ENCODE measurements at places on chromosomes 12 and 14.

- peak; percentile 74 for DNase-seq
Measured at GRCh38 chr12:127145929-127146789, 1120.8 kb upstream of the TMEM132C start.

- no peak for DNase-seq
Measured at GRCh38 chr12:52684431-52684830, 4.2 kb upstream of the KRT1 start.

DNA sequence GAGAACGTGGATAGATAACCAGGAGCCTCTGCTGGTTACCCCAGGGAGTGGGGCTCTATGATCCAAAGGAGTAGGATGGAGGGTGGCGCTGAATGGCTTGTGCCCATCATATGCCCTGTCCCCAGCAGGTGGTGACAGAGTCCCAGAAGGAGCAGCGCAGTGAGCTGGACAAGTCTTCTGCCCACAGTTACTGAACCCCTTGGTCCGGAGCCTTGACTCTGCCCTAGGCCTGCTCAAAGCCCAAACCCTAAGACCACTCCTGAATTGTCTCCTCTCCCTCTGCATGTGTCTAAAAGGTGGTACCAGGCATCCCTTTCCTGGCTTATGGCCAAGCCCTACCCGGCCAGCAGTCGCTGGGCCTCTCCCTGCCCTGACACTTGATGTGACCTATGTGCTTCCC is 3.2 kb downstream of the PRPH start:
- no peak for DNase-seq

DNA sequence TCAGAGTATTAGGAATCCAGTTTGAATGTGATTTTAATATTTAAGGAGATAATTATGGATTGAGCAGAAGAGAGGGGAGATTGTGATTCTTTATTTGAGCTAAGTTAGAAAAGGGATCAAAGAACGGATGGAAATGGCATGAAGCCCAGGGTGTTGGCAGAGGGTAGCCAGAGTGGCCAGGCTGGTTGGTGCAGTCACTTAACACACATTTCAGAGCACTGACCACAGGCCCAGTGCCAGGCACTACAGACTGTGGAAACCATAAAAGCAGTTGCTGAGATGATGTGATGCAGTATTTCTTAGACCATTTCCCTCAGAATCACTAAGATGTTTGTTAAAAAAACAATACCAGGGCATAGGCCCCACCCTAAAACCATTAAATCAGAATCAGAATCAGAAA is 167.7 kb upstream of the AMIGO2 start:
- DNase-seq = no peak

DNA sequence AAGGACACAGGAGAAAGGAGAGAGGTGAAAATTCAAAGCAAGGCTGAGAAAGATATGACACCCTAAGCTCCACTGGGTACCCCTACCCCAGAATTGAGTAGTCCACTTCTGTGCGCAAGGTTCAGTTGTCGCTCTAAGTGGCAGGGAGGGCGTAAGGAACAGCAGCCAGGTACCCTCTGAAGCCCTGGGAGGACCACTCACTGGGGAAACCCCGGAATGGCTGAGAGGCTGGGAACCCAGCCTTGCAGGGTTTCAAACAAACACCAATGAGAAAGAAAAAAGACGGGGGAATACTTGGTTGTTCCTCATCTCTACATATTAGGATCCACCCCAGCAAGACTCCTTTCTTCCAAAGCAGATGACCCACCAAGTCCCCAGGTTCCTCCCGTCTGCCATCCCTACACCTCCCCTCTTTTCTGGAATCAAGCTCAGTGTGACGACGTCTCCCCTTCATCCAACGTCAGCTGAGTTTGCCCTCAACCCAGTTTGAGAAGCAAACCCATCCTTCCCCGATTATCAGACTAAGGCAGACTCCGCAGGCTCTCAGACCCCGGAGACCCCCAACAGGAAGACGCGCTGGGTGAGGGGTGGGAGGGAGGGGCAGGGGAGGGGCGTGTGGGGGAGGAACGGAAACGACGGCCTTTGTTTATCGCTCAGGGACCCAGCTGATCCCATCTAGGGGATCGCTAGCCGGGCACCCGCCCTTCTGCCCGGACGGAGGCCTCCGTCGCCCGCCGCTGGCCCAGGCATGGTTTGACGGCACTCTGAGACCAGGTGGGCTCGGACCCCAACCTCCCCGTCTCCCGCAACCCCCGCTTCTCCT is 795 bp downstream of the LMBR1L start:
- peak; percentile 20 for DNase-seq

DNA sequence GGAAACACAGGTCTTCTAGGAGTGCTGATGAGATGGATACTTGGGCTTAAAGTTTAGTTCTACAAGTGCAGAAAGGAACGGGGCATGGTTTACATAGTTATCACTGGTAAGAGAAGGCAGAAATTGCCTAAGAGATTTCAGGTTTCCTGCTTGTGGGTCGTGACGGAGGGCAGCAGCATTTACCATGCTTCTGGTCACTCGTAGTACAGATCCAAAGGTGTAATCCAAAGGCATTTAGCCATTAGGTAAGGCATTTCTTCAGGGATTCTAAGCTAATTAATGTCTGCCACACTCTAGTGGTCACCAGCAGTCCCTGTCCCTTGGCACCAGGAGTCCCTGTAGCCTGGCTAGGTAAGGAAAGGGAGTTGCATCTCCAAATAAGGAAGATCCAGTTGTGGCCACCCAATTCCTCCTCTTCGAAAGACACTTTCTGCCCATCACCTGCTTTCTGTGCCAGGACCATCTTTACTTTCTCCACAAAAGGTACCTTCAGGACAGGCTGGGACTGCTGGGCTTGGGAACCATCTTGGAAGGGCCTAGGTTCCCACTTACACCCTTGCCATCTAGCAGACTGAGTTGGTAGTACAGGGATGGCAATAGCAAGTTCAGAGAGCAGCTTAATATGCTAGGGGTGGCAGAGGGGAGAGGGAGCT is 1.5 kb downstream of the GSTZ1 start:
- no peak for DNase-seq

DNA sequence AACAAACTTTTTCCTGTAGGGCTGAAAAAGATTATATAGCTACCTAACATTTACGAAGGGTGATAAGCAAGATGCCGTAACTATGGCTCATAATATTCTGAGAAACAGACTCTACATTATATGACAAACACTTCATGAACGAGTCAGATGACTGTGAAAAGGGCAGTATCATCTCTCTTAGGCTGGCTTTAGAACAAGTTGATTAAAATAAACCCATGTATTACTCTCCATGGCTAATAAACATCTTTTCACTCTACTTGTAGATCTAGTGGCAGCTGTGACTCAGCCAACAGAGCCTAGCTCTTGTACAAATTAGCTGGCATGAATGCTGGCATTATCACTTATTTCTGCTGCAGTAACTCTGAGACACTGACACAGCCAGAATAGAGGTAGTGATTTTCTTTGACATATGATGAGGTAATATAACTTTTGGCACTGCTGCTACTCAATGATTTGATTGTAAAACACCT is 47.1 kb downstream of the SLC2A13 start:
- no peak for DNase-seq

DNA sequence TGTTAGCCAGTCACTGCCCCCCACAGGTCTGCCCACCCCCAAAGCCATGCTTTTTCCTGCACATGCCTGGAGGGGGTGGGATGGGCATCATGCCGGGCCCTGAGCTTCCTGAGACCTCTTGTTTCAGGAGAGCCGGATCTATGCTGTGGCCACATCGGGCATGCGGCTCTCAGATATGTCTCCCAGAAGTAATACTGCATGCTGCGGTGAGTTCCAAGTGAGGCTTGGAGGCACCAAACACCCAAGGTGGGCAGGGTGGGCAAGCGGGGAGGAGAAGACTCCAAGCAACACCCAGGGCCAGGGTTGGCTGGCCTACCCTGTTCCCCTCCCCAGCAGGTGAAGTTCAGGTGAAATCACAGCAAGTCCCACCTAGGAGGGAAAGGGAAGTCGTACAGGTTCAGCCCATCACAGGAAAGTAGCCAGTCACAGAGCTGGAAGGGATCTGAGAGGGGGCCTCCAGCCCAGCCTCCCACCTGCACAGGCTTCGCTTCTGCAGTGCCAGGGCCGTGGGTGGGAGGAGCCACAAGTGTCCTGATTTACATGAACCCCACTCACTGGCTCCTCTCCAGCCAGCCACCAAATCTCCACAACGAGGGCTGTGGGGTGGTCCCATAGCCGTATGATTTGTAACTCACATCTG is 30.9 kb downstream of the PIGH start:
- no peak for DNase-seq

- no peak for DNase-seq
Measured at GRCh38 chr12:75820071-75820470, 211.5 kb downstream of the PHLDA1 start.

GRCh38 chr12:131353376-131353775 is 357.5 kb upstream of the SFSWAP start:
- no peak for DNase-seq

DNA sequence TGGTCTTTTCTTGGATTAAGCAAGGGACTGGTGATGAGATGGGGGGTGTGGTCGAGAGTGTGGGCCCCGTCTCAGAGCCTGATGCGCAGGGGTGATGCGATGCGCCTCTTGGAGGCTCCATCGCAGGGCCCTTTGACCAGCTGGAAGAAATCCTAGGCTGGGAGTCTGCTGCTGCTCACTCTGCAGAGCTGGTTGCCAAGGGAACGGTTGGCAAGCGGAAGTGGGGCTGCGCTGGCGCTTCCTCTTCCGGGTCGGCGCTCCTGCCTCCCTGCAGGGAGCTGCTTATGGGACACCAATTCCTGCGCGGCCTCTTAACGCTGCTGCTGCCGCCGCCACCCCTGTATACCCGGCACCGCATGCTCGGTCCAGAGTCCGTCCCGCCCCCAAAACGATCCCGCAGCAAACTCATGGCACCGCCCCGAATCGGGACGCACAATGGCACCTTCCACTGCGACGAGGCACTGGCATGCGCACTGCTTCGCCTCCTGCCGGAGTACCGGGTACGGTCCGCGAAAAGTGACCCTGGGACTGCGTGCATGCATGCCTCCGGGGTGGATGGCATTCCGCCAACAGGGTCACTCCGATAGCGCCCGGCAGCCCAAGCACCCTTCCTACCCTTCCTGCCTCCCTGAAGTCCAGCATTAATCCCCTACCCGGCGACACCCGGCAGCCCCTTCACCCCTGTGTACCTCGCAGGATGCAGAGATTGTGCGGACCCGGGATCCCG is at the start of gene MYG1:
Gene MYG1, plus strand, starts transcription at position 242 of the 727 bp plus-strand sequence. Its CDS starts 43 bp downstream, at position 285.
- peak; percentile 86 for DNase-seq

GRCh38 chr12:64773386-64773785 is 14.2 kb upstream of the GNS start:
- no peak for DNase-seq

GRCh38 chr12:16358878-16359277 is 11.4 kb downstream of the MGST1 start:
- DNase-seq = no peak
